ENCODE measurements at places on chromosomes 4 and X.

GRCh38 chr4:8365951-8366350, 74.6 kb downstream of the ACOX3 start:
- DNase-seq, result no peak

DNA sequence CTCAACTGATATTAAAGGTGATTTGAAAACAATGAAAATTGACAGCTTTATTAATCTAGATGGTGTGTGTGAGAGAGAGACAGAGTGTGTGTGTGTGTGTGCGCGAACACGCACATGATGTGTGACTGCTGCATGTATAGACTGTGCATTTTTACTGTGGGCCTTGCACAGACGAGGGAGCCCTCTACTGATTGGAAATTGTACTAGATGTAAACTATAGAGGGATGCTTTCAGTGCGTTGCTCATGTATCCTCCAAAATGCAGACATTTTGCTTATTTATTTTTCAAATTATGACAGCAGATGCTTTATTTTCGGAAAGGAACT, 168.4 kb upstream of the GK2 start:
- no peak for DNase-seq

DNA sequence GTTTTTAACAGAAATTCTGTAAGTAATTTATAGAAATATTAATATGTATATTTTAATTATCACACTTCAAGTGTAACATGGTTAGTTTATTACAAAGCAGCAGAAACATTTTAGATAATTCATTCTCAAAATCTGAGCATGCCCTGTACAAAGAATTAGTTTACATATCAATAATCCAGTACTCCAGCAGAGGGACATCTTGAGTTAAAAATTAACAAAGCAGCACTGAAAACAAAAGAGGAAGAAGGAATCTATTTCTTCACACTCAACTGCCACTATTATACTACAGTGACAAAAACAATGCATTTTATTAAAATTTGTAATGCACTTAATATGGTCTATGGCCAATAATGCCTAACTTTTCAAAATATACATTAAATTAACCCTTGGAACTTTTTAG, 179.1 kb upstream of the KLHL4 start:
- DNase-seq, result no peak

DNA sequence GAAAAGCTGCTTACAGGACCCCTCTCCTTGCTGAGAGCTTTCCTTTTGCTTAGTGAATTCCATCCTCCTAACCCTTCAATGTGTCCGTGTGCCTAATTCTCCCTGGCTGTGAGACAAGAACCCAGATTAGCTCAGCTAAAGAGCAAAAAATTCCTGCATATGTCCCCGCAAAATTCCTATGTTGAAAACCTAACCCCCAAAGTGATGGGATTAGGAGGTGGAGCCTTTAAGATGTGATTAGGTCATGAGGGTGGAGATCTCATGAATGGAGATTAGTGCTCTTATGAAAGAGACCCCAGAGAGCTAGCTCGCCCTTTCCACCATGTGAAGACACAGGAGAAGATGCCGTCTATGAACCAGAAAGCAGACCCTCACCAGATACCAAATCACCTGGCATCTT, 503.0 kb upstream of the DIAPH2 start:
- DNase-seq, result no peak

GRCh38 chr4:38935391-38936073, 67.9 kb downstream of the FAM114A1 start:
- DNase-seq, result no peak

DNA sequence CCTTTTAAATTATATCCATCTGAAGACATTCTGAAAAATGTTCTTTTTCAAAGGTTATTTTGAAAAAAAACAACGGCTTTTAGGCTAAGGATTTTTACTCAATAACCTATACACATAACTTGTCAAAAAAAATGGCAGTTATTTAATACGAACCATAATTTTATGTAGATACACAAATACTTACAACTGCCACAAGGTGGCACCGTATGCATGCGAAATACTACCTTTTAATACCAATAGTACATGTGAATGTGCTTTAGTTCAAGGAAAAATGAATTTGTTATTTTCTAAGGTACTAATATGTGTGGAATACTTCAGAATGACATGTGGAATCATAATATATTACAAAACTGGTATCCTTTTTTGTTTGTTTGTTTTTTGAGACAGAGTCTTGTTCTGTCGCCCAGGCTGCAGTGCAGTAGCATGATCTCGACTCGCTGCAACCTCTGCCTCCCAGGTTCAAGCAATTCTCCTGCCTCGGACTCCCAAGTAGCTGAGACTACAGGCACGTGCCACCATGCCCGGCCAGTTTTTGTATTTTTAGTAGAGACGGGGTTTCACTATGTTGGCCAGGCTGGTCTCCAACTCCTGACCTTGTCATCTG, 4.6 kb upstream of the MAD2L1 start:
- no peak for DNase-seq

DNA sequence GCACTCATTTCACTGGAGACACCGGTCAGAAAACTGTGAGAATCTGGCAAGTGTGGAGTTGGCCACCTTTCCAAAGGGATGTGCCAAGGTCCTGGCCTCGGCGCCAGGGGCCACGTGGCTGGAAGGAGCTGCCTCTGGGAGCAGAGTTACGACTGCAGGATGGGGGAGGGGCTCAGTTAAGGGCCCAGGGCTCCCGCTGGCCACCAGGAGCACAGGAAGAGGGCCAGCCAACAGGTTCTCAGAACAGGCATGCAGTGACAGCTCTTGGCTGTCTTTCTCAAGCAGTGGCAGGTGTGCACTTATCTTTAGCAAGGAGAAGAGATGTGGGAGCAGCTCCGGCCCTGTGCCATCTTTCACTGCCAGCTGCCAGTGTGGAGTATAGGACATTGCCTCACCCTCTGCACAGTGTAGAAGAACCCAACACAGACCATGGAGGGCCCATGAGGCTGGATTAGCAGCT, 115.9 kb upstream of the RBPJ start:
- DNase-seq, result no peak

DNA sequence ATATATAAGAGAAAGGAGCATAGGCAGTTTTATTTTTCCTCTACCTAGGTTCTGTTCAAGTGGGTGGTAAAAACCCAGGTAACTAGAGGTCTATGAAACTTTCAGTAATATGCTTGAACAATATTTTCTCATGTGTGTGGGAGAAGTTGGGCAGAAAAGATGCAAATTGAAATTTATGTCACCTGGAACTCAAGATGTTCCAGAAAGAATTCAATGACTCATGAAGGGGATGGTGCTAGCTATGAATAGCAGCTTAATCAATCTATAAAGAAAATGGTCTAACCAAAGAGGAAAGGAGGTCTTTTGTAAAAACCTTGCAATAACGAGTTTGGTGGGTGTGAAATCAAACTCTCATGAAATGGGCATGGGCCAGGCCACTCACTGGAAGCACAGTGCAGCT, 263.8 kb downstream of the INPP4B start:
- DNase-seq, result no peak

DNA sequence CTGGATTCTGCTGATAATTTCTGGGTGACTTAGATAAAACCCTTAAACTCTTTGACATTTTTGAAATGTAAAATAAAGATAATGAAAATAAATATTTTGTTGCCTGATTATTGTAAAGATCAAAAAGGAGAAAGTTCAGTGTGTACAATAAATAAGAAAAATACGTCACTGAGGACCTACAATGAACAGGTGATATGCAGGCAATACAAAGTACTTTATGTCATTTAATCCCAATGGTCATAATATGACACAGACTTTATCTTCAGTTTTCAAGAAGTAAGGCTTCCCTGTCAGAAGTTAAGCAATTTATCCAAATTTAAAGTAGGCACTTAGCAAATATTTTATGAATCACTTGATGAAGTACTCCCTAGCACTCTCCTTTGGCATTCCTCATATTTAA, 532.8 kb downstream of the GBA3 start:
- DNase-seq, result no peak

DNA sequence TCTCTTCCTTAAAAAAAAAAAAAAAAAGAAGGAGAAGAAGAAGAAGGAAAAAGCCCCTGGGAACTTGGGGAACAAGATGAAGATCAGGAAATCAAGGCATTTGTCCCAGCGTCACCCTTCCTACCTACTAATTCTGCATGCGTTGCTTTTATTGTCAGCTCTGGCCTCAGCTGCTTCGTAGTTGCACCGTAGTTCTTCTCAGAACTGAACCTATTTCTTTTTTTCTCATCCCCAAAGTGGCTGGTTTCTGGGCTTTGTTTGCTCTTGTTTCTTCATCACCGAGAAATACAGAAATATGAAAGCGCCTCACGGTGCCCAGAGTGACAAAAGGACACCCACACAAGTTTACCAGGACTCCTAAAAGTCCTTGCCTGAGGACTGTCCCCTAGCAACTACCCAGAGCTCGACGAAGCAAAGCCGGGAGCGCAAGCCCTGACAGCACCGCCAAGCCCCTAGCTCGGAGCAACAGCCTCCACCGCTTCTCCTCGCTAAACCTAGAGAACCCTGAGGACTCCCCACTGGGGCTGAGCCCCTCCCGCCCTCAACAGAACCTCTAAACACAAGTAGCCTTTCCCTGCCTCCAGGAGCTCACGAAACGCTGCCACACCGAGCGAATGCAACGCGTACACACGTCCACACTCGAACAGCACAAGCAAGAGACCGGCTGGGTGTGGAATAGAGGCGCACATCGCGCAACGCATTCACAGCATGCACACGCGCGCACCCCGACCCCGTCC, 710 bp downstream of the PRKG2 start:
- peak; percentile 65 for DNase-seq

DNA sequence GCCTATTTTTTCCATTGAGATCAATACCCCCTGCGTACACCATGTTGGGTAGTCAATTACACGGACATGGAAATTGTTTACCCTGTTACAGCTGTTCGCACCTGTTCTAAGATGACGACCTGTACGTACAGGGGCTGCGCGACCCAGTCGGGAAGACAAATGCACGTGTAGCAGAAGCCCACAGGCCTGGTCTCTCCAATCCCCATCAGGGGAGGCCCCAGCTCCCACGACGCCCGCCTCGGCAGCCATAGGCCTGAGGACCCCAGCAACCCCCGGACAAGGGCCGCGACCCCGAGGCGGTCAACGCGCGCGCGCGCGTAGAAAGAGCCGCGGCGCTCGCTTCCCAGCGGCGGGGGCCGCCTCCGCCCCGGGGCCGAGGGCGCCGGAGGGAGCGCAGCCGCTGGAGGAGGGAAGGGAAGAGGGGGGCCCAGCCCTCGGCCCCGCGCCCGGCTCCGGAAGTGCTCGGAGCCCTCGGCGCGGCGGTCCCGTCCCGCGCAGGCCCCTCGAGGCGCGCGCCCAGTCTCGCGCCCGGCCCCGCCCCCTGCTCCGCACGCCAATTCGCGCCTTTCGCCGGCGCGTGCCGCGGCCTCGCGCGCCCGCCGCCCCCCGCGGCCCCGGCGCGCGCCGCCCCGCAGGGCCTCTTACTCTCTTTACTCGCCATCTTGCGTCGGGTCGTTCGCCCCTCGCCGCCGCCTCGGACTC, 618 bp downstream of the RBBP7 start:
- no peak for DNase-seq

DNA sequence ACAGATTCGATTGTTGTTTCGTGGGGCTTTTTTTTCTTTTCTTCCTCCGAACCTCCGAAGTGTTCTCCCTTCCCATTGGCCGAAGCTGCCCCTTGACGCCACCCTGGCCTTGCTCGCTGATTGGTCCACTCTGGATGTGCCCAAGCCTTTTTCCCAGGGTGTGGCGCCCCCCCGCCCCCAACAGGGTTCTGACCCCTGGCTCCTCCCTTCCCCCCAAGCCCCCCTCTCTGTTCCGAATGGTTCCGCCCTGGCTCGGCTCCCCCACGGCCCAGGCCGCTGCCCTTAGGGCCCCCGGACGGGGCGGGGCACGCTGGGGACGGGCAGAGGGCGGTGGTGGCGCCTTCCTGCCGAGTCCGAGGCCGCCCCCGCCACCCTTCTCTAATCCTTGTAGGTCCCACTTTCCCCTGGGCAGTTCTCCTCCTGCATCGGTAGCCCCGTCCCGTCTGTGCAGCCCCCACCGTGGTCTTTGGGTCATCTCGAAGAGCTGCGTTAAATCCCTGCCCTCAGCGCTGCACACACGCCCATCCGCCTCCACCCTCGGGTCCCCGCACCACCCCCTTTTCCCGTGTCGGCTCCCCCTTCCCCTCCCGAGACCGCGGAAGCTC, 25.5 kb downstream of the UTP14A start:
- peak; percentile 91 for DNase-seq

- no peak for DNase-seq
Observed at GRCh38 chr4:69697536-69698242, 44.6 kb upstream of the UGT2A1 start.

DNA sequence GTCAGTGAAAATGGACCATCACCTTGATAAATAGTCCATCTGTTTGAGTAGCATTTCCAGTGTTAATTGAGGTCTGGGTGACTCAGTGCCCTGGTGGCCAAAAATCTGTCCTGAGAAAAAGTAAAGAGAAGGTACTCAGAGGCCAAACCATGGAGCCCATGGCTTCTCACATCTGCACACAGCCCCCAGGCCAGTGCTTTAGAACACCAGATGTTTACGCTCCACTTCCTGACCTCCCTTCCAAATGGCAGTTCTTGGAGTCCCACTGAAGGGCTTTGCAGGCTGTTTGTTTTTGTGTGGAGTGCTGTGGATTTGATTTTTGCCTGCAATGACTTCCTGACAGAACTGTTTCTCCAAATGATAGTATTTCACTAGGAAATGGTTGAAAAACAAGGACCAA, 60.2 kb upstream of the GPC4 start:
- no peak for DNase-seq

- no peak for DNase-seq
Observed at GRCh38 chr4:140693562-140693961, 62.6 kb downstream of the TBC1D9 start.

- no peak for DNase-seq
Observed at GRCh38 chr4:103329642-103330041, 131.5 kb upstream of the CENPE start.

DNA sequence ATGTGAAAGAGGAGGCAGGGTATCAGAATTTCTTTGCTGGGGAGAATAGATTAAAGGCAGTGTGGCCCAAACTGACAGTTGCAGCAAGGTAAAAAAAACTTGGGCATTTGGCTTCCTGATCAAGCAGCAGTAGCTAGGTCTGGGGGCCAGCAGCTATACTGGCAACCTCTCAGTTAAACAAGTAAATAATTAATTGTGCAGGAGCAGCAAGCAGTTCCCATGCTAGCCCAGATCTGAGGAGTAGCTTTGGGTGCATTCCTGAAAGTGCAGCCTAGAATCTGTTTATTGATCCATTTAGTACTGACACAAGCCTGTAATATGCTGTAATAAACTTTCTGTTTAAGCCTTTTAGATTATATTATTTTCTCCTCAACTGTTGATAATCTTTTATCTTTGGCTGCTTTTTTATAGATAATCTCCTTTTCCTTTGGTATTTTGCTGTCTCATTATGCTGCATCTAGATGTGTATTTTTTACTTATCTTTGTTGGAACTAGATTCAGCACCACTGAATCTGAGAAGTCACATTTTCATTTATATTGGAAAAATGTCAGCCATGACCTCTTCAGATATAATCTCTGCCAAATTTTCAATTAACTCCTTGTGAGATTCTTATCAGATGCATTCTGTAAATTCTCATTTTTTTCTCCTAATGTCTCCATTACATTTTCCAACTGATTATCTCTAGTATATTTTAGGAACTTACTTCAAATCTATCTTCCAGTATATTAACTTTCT, 276.3 kb downstream of the STPG2 start:
- DNase-seq, result no peak

Measured in ecto neural progenitor cell (in vitro differentiated cells).